SK-N-SH treated with all-trans-retinoic acid at 6 μM for 48 hours (cell line): ENCODE measurements at places on chromosomes 5 and 9.

DNA sequence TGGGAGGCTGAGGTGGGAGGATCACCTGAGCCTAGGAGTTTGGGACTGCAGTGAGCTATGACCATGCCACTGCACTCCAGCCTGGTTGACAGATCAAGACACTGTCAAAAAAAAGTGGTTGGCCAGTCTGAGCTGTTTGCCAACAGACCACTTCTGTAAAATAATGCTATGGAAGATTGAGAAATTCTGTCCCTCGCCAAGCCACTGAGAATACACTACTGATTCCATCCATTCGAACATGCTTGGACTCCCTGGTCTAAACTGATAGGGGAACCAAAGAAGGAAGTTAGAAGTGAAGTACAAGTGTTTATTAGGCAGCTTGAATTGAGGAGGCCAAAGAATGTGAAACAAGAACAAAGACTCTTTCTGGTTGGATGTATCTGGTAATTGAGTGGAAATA lies 27.2 kb downstream of the ENC1 start:
- ATAC-seq = no peak

- ATAC-seq = no peak
These were observed 721 bp downstream of the GIN1 start for GRCh38 chr5:103119070-103119764.

DNA sequence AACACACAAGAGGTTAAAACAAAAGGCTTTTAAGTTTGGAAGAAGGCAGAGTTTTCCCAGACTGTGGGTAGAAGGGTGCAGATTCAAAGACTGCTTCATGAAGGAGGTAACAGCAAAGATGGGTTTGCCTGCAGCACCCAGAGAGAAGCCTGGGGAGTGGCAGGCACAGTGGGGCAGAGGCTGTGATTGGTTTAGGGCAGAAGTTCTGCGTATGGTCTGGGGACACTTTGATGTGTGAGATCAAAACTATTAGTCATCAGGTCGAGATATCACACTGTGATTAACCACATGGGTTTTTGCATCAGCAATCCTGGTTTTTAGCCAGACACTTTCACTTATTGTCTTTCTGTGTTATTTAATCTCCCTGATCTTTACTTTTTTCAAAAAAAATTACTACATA lies 188.8 kb upstream of the GLRA1 start:
- no peak for ATAC-seq

DNA sequence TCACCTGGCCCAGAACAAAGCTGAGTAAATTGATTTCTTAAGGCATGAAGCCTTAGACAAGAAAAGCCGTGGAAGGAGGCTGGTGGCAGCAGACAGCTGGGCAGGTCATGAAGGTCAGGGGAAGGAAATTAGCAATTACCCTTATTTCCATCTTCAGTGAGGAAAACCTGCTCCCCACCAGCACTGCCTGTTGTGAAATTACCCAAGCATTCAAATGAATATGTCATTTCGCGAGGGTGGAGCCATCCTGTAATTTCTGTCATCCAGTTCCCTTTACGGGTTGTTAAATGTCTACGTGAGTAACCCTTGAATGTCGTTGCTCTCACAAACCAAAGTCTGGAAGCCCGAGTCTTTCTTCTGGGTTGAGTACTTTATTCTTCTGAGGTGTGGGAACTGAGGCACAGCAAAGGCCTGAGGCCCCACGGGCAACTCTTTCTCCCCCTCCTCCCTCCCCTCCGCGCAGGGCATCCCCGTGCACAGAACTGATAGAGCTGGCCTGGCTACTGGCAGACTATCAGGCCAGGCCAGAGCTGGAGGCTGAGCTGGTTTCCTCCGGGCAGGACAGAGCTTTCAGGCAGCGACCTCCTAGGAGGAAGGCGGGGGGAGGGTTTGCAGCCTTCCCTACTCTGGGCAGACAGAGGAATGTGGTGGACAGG lies 22.0 kb upstream of the AK3 start:
- ATAC-seq = peak; percentile 18

- ATAC-seq = no peak
These were observed 295.3 kb upstream of the TNC start for GRCh38 chr9:115413304-115413703.

DNA sequence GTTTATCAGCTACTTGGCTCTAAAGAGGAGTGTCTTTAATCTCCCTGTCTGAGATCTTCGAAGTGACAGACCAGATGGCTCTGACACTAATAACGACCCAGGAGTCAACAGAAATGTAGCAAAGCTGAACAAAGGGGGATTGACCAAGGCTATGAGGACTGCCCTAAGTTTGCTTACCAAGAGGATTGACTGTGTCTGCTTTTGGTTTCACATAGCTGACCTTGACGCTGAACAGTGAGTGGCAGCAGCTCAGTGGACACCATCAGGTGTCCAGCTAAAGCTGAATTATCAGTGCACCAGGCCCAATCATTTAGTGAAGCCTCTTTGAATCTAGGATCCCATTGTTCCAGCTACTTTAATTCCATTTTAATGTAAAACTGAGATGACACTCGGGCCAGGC lies 262.6 kb downstream of the COX7C start:
- no peak for ATAC-seq

DNA sequence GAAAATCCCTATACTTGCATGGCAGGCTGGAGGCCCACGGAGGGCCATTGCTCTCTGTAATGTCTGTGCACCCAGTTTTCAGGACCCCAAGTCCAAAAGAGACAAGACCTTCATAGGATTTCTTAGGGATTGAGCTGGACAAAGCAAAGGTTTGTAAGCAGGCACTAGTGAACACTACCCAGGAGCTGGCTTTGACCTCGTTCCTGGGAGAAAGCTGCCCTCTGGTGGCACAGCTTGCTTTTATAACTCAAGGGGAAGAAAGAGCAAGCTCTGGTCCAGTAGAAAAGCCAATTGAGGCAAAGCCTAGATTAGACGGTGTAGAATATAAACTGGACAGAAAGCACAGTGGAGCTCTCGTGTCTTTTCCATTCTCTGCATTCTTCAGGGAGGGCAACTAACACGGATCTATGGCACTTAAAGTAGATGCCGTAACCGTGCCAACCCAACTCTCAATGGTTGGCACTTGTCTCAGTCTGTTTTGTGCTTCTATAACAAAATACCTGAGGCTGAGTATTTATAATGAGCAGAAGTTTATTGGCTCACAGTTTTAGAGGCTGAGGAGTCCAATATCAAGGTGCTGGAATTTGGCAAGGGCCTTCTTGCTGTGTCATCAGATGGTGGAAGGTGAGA lies 7.9 kb downstream of the GABRP start:
- peak; percentile 96 for ATAC-seq

DNA sequence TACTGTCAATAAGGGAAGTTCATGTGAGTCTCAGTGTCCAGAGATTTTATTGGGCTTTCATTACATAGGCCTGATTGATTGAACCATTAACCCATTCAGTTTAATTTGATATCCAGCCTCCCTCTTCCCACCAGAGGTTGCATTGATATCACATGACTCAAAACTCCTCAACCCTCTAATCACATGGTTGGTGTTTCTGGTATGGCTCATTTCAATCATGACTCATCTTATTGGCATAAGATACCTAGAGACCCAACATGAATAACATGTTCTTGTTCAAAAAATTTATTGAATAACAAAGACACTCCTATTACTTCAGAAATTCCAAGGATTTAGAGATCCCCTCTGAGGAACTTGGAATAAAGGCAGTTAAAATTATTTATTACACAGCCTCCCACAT lies 982.2 kb downstream of the TLE1 start:
- no peak for ATAC-seq

- no peak for ATAC-seq
These were observed 451.8 kb upstream of the FTMT start for GRCh38 chr5:121399879-121400278.

- ATAC-seq = no peak
These were observed 31.5 kb downstream of the OLFML2A start for GRCh38 chr9:124808246-124808956.

GRCh38 chr5:54217826-54218503 lies 92.4 kb downstream of the ARL15 start:
- peak; percentile 88 for ATAC-seq

DNA sequence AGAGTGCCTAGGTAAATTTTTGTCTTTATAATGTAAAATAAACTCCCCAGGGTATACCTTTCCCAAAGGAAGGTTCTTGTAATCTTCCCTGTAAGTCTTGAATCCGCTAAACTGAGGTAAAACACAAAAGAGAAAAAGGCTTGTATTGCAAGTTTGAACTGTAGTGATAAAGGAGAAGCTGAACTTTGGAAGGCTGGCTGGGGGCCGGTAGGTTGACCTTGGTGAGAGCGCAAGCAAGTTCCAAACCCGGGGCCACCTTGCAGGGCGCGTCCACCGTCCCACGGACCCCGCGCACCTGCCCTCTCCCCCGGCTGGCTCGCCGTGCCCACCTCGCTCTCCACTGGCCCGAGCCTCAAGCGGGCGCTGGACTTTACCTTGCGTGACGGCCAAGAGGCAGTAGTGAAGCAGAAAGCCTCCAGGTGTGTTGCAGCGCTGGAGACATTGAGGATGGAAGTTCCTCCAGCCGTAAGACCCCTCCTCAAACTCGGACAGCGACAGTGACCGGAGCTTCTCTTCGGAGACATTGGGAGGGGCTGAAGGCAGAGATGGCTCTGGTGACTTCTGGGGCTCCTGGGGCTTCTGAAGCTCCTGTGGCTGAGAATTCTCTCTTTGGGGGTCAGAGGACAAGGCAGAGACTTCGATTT lies 428 bp downstream of the SLCO4C1 start:
- peak; percentile 12; the same call in 1 of the 3 replicates for ATAC-seq

DNA sequence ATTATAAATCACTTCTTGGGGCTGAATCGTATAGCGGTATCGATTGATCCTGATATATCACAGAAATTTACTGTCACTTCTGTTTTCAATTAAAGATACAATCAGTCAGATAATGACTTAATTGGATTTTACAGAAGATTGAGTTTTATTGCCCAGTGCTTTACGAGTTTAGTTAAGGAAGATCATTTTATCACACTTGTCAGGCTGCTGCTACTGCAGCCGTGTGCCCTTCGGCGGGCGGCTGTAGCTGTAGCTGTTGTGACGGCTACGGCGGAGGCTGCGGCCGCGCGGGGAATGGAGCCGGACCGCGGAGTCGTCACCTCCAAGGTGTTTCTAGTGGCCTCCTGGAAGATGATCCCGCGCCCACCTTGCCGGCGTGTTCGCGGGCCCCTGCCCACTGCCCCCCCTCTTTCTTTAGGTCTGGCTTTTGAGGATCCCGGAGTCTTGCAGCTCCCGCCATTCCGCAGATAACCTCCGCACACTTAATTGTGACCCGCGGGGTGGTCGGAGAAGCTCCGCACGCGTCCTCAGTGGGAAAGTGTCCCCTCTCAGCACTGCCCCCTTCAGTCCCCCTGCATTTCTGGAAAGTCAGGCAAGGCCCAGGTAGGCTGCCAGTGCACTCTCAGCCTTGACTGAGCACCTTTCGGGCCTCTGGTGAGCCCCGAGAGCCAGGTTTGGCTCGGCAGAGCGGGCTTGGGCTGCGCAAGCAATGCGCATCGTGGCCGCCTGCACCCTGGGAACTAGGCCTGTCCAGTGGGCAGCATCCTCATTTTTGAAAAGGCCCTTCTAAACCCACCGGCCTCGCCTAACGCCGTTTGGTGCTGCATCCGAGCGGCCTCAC lies 6.9 kb upstream of the DMRT3 start:
- peak; percentile 27; the same call in 1 of the 3 replicates for ATAC-seq

GRCh38 chr5:176162198-176162597 lies 76.0 kb upstream of the SIMC1 start:
- no peak for ATAC-seq

DNA sequence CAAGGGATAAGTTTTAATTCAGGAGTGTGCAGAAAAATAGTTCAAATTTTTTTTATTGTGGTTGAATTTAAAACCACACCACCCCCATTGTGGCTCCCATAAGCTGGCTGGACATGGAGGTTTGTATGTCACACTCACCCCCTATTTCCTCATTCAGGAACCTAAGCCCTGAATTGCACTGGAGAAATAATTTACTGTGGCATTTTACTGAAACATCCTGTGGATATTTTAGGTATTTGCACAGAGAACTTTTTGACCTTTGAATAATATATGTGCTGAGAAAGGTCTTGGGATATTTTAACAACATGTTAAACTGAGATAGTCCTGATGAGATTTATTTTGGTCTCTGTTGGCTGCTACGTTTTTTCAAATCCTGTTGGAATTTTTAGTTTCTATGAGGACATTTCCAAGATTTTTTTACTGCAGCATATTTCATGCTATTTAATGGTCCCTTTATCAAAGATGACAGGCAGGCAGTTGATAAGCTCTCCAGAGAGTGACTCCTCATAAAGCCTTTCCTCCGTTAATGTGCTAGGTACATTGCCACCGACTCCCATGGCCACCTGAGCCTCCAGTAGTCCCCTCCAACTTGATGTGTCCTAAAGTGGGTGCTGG lies 51.2 kb upstream of the PALM2AKAP2 start:
- ATAC-seq = peak; percentile 44

- no peak for ATAC-seq
These were observed 42.1 kb downstream of the SLC46A2 start for GRCh38 chr9:112848316-112849151.

DNA sequence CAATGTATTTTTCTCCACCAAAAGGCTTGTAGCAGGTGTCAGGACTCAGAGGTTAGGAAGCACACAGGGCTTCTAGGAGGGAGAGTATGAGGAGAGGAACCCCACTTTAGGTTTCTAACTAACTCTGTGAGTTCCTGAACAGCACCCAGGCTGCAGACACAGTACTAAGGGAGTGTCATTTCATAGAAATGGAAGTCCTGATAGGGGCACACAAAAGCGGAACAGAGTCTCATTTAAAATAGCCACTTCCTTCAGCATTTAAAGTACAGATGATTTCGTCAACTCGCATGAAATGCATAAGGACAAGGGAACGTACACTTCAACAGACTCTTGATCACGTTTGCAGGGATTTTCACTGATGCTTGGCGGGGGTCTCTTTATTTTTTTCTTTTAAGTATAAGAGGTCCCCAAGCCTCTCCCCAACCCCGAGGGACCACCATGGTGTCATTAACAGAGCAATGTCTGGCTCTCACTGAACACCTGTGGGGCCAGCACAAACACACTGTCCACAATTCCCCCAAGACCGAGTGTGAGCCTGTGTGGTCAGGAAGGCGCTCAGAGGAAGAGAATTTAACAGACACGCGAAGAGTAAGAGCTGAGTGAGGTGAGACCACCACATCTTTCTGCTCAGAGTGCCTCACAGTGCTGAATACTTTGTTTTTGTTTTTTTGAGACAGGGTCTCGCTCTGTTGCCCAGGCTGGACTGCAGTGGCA lies 82.3 kb downstream of the SECISBP2 start:
- ATAC-seq = no peak

GRCh38 chr9:22052376-22052945 lies 43.4 kb upstream of the CDKN2B start:
- ATAC-seq = peak; percentile 64
